Hepatocyte (in vitro differentiated cells): ENCODE measurements at places on chromosomes 16 and 17.
A peak's percentile ranks its signal among the peaks of the same experiment; 100 is the strongest.

DNA sequence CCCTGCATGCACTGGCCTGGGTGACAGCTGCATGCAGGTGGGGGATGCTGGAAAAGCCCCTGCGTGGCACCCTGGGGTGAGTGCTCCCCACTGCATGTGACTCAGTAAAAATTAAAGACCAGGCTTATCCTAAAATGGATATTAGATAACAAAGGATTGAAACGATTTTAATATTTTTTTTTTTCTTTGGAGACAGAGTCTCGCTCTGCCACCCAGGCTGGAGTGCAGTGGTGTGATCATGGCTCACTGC is 334.9 kb downstream of the C16orf95 start:
- DNase-seq, result no peak

- no peak for DNase-seq
Observed at GRCh38 chr17:7404737-7405349, 946 bp upstream of the TMEM256 start.

DNA sequence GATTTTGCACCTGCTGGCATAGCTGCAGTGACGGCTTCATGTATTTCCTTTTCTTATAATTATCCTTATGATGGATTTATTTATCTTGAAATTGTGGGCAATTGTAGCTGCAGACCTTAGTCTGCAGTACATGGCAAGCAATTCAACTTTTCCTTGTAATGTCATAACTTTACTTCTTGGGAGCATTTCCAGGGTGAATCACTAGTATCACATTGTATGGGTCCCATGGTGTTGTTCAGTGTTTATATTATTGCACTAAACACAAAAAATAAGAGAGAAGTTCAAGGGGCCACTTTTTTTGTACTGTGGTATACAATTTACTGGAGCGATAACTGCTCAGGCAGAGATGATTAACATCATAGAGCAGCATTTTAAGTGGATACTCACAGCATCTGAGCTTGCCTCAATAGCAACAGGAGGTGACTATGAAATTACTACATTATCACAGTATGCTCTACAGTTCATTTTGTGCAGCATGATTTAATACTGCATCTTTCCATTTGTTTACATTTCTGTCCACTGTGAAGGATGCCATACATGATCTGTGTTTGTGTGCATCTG is 169.5 kb downstream of the STX8 start:
- DNase-seq, result no peak

DNA sequence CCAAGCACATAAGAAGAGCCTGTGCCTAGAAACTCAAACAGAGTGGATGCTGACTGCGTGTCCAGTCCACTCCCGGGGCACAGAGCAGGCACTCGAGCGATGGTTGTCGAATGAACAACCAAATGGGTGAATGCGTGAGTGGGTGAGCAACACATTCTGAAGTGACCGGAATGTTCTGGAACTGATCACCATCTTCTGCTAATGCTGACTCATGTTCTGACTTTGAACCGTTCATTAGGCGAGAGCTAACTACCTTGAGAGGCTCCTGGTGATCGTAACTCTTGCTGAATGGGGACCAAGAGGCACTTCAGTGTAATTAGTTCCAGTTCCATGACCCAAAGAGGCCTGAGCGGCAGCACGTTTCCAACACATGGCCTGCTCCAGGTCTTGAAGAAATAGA is 37.9 kb downstream of the IRF8 start:
- DNase-seq, result no peak

DNA sequence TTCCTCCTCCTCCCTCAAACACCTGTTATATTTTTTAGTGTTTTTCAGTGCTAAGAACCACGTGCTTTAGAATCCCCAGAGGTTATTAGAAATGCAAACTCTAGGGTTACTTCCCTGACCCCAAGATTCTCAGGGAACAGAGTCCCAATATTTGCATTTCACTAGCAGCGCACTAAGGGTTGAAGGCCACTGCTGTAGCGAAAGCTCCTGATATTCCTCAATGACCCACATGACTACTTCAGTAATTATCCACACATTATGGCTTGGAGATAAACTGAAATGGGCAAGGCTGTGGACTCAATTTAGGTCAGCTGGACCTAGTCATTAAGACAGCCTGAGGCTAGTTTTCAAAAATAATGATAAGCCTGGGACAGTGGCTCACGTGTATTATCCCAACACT is 78.5 kb upstream of the BCAR1 start:
- DNase-seq, result peak; percentile 20

DNA sequence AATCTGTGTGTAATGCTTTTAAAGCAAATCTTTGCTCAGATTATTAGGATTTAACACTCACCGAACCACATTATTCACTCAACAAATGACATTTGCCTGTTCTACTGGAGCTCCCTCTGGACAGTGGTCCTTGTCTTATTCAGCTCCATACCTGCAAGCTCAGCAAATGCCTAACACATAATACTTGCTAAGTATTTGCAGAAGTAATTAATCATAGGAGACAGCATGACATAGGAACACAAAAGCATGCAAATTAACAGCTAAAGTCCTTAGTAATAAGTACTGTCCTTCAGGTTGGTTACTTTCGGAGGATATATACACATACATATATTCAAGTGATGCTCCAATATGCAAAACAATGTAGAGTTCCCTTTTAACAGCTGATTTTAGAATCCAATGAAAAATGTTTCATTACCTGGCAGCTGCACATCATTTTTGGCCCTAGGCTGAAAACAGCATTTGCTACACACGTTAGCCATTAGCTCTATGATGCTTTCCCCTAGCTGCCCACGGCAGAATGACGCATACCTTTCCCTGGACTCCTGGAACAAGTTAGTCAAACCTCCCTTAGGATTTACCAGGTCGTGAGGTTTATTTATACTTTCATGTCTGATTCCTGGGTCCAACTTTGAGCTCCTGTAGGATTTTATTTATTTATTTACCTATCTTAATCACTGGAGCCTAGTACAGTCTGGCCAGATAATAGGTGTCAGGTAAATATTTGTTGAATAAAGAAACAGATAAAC is 8.6 kb downstream of the BRD7 start:
- peak; percentile 26 for DNase-seq

GRCh38 chr16:27780468-27781194 is 230.7 kb downstream of the KATNIP start:
- no peak for DNase-seq
